ENCODE measurements at places on chromosomes 5 and 9. TPM values are rescaled to one million over a fixed set of nuclear protein-coding genes. Genes with fewer than 3 reads are reported as not detected.

GRCh38 chr5:103260951-103261350 is 2.4 kb downstream of the MACIR start:
- no peak overlapping the region for H3K27ac ChIP-seq
- DNase-seq = no peak
- no peaks in the 10 kb centered on the region for H3K36me3 ChIP-seq
- peaks cover 17% of the 10 kb centered on the region for H3K4me1 ChIP-seq
- peaks cover 5% of the 10 kb centered on the region for H3K27me3 ChIP-seq

DNA sequence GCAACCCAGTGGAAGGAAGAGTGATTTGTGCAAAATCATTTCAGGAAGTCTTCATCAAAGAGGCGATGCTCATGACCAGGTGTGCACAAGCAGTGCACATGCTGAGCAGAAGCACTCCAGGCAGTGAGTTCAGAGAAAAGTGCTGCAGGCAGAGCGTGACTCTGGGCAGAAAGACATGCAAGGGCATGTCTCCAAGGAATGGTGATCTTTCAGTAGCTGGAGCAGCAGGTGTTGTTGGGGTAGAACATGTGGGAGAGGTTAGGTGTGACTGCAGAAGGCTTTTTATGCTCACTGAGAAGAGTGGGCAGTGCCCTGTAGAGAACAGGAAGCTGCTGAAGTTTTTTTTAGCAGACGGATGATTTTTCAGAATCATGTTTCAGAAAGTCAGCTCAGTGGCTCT is 545.4 kb upstream of the TLE4 start:
- no peaks in the 10 kb centered on the region for H3K27me3 ChIP-seq
- no peak overlapping the region for H3K4me3 ChIP-seq
- no peak overlapping the region for H3K27ac ChIP-seq
- DNase-seq = no peak
- no peaks in the 10 kb centered on the region for H3K4me1 ChIP-seq
- H3K36me3 ChIP-seq = no peaks in the 10 kb centered on the region

- H3K27ac ChIP-seq = no peak overlapping the region
- H3K4me3 ChIP-seq = no peak overlapping the region
- H3K4me1 ChIP-seq = peaks cover 2% of the 10 kb centered on the region
- no peaks in the 10 kb centered on the region for H3K27me3 ChIP-seq
- no peak for DNase-seq
These were observed 71.2 kb upstream of the SLC28A3 start for GRCh38 chr9:84411683-84412267.

DNA sequence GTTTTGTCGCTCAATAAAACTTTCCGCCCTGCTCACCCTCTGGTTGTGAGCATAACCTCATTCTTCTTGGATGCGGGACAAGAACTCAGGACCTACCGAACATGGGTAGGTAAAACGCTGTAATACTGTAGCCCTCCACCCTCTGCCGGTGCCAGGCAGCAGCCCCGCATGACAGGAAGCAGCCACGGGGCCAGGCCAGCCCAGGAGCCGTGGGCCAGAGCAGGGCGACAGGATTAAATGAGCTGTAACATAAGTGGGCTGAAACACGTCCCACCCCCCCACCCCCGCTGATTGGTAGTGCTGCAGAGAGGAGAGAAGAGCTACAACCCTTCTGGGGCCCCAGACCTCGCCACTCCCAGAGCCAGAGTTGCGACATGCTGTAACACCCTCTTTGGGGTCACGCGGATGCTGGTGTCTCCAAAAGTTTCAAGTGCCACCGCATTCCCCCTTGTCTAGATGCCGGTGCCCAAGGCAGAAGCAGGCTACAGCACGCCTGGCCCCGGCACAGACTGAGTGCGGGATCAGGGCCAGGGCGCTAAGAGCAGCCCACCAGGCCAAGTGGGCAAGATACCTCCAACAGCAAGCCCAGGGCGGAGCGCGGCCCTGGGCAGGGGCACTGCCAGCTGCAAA is 81.8 kb downstream of the FBXW11 start:
- peak overlapping the region; percentile 49 for H3K27ac ChIP-seq
- peaks cover 26% of the 10 kb centered on the region for H3K4me1 ChIP-seq
- no peak overlapping the region for H3K4me3 ChIP-seq

DNA sequence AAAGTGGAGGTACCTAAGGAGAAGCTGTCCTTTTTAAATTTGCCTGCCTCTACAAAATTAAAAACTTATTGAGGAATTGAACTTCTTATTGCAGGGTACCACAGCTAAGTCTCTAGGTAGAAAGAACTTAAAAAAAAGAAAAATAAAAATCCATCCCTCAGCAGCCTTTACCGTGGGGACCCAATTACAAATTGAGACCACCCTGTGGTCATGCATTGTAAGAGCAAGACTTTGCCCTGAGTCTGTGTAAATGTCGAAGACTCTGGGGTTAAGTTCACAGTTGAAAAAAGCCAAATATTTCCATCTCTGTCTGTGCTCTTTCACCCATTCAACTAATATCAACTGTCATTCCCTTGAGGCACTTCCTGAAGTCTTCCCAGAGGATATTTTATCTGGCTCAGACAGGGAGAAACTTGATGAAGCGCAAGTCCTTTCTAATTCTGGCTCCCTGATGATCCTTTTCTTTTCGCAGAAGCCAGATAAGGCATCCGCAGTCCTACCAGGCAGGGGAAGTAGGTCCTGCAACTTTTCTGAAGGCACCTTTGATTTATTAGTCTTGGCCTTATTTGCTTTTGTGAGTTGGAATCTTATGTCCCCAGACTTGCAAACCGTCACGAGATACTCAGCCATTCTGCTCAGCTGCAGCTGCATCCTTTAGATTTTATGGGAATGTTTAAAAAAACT is 323.8 kb upstream of the WWC1 start:
- H3K27me3 ChIP-seq = peaks cover 3% of the 10 kb centered on the region
- no peak for DNase-seq
- no peaks in the 10 kb centered on the region for H3K4me1 ChIP-seq

Gene IFNA13
- total RNA-seq = not detected

GRCh38 chr5:88746438-88746882 is 136.5 kb downstream of the MEF2C start:
- no peak overlapping the region for H3K27ac ChIP-seq
- H3K4me1 ChIP-seq = peaks cover 3% of the 10 kb centered on the region
- no peak overlapping the region for H3K4me3 ChIP-seq

DNA sequence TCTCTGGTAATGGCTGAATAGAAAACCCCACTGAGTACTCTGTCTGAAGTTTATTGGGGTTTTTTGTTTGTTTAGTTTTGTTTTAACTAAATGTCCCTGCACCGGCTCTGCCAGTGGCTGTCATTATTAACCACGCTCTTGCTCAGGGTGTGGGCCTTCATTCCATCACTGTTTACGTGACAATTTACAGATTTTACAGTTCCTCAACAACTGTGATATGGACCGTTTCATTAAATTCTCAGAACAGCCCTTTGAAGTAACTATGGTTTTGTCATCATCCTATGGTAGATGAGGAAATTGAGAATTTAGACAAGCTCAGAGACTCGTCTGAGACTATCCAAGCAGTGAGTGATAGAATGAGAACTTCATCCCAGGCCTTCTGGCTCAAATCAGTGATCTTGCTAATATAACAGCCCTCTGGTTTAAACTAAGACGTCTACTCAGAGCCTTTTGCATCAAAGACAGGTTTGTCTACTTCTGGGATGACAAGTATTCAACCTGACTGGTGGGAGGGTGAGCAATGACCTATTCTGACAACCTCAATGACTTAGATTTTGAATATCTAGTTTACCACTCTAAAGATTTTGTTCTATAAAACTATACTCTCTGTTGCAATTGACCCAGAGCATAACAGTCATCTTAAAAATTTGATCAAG is 77.3 kb upstream of the MAP3K1 start:
- H3K36me3 ChIP-seq = peaks cover 2% of the 10 kb centered on the region
- H3K4me1 ChIP-seq = peaks cover 40% of the 10 kb centered on the region
- H3K4me3 ChIP-seq = peak overlapping the region; percentile 19

DNA sequence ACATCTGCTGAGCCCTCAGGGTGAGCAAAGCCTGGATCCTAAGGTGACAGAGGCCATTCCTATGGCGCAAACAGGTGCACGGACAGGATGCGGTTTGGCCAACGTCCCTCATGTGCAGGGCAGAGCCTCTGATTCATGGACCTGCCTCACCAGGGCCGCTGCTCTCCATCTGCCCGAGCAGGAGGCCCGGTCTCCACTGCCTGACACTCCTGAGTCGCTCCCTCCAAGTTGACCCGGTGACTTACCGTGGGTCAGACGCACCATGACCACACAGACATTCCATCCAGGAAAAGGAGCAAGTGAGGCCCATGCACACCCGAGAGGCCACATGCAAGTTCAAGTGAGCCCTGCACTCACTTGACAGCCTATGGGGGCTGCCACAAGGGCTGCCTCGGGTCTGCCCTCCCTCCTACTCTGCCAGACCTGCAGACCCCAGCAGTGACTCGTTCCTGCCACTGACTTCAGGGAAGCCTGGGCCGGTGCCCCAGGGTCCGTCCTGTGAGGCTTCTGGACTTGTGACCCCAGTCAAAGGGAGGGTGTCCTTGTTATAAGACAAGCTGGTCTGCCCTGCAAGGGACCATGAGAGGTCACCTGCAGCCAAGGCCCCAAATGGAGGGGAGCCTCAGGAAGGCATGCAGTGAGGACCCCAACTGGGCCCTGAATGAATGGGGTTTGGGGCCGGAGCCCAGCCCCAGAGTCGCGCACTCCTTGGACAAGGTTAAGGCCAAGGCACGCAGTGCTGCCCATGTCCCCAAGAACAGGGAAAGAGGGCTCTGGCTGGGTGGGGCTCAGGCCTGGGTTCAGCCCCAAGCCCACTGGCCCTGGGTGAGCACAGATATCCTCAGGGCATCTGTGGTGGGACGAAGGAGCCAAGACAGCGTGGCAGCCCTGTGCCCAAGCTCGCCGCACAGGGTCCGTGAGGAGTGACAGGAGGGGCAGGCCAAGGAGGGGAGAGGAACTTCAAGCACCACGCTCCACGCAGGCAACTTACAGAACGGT is 10.1 kb downstream of the BRD3OS start:
- no peak overlapping the region for H3K27ac ChIP-seq
- DNase-seq = no peak
- H3K4me1 ChIP-seq = peaks cover 2% of the 10 kb centered on the region
- no peak overlapping the region for H3K4me3 ChIP-seq
- peaks cover 7% of the 10 kb centered on the region for H3K36me3 ChIP-seq

GRCh38 chr5:23242891-23243290 is 264.5 kb upstream of the PRDM9 start:
- no peak overlapping the region for H3K27ac ChIP-seq
- H3K4me1 ChIP-seq = no peaks in the 10 kb centered on the region
- H3K27me3 ChIP-seq = no peaks in the 10 kb centered on the region
- DNase-seq = no peak
- H3K4me3 ChIP-seq = no peak overlapping the region

Gene CDKN2B-AS1
- 1.6 TPM for total RNA-seq

DNA sequence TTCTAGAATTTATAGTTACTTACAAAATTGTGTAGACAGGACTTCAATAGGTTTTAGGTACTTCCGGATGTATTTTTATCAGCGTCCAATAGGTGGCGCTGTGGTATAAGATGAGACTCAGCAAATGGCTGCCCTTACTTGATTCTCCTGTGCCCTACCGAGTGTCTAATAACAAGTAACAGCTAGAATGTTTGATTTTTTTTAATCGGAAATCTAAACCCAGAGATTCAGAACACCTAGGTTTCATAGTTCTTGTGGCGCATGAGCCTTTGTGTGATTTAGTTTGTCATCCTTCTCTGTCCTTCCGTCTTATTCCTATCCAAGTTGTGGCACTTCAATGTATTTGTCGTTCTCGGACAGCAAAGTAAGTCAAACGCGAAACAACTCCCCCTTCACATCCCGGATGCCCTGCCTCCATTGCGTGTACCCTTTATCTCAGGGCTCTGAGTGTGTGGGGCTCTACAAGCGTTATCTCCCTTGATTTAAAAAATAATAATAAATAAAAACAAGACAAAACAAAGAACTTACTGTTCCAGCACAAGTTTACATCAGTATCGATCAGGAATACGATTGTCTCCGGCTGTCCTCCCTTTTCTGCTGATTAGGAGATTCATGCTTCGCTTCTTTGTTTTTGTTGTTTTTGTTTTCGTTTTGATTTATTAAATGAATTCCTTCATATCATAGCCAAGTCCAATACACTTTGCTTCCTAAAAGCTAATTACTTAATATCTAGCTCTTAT is 50.7 kb upstream of the SLC30A5 start:
- peak; percentile 63 for DNase-seq
- peaks cover 4% of the 10 kb centered on the region for H3K4me1 ChIP-seq
- peak overlapping the region; percentile 87 for H3K4me3 ChIP-seq

- no peak for DNase-seq
- no peaks in the 10 kb centered on the region for H3K36me3 ChIP-seq
- H3K4me3 ChIP-seq = no peak overlapping the region
These were observed 364.6 kb downstream of the NPR3 start for GRCh38 chr5:33075731-33076130.

DNA sequence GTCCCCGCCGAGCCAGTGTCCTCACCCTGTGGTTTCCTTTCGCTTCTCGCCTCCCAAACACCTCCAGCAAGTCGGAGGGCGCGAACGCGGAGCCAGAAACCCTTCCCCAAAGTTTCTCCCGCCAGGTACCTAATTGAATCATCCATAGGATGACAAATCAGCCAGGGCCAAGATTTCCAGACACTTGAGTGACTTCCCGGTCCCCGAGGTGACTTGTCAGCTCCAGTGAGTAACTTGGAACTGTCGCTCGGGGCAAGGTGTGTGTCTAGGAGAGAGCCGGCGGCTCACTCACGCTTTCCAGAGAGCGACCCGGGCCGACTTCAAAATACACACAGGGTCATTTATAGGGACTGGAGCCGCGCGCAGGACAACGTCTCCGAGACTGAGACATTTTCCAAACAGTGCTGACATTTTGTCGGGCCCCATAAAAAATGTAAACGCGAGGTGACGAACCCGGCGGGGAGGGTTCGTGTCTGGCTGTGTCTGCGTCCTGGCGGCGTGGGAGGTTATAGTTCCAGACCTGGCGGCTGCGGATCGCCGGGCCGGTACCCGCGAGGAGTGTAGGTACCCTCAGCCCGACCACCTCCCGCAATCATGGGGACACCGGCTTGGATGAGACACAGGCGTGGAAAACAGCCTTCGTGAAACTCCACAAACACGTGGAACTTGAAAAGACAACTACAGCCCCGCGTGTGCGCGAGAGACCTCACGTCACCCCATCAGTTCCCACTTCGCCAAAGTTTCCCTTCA is 1.4 kb downstream of the GLIS3 start:
- H3K27ac ChIP-seq = peak overlapping the region; percentile 24
- no peak for DNase-seq
- peak overlapping the region; percentile 97 for H3K4me3 ChIP-seq
- no peaks in the 10 kb centered on the region for H3K36me3 ChIP-seq
- peaks cover 70% of the 10 kb centered on the region for H3K27me3 ChIP-seq

DNA sequence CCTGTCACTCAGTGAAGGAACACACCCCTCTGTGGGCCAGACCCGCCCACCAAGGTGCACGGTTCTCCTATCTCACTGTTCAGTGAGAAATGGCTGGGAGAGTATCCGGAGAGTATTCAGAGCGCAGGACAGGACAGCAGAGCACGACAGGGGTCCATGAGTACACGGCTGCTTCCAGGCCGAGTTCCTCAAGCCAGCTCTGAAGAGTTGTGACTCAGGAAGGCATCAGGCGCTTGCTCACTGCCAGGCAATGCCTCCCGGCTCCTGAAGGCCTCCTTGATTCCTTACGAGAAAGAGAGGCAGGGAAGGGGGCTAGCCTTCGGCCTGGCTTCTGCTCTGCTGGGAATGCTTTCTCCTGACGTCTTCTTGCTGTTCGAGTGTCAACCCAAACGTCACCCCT is 132.1 kb upstream of the PPP1R26 start:
- no peak overlapping the region for H3K4me3 ChIP-seq
- no peak for DNase-seq
- H3K4me1 ChIP-seq = no peaks in the 10 kb centered on the region
- no peaks in the 10 kb centered on the region for H3K36me3 ChIP-seq

All from T-helper 17 cell (primary cell).